ENCODE measurements at places on chromosomes 12 and 14.

DNA sequence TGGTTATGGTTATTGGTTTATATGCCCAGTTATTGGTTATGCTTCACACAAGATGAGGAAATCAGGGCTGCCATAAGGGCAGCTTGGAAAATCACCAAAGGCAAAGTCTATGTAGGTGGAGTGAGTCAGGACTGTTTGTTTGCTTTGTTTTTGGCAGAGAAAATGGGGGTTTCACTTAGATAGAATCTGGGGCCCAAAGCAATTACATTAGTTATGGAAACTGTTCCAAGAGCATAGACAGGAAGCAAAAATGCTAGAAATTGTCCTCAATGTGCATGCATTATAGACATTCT, 2.2 kb downstream of the VAMP1 start:
- DNase-seq = no peak

DNA sequence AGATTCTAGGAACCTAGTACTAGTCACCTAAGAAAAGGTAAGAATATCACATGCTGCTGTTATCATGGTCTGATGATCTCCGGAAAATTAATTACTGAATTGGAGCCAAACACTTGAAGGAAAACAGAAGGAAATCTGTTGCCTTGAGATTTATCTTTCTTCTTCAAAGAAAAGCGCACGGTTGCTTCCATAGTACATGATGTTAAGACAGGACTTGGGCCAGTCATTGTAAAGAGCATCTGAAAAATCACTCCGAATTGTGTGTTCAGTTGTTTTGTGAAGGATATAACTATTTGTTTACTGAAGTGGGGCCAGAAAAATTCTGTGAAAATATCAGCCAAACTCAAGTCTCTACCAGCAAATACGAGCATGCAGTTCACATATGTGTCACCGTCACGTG, 134.9 kb upstream of the FOXN3 start:
- DNase-seq = no peak

GRCh38 chr12:77723308-77723707, 107.4 kb upstream of the NAV3 start:
- DNase-seq = no peak

- DNase-seq = no peak
Measured at GRCh38 chr12:120928864-120929652, 24.9 kb upstream of the SPPL3 start.

DNA sequence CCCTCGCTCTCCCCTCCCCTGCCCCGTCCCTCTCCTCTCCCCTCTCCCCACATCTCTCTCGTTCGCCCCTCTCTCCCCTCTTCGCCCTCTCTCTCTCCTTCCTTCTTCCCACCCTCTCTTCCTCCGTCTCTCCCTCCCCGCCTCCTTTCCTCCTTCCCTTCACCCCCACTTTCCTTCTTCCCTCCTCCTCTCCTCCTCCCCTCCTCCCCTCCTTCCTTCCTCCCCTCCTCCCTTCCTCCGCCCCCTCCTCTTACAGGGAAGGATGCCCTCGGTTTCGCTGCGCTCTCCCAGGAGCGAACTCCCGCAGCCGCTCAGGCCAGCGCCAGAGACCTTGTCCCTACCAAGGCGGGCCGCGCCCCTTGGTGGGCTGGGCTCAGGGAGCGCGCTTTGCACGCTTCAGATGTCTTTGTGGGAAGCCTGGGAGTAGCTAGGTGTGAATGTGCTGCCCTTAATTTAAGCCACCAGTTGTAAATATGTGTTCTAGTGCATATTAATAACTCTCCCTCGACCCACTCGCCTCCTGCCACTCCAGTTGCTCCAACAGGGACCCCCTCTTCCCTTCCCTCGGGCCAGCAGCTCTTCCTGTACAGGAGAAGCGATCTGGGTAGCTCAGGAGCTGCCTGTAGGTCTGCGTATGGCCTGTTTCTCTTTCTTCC, 13.3 kb upstream of the MAP3K9 start:
- DNase-seq = no peak

DNA sequence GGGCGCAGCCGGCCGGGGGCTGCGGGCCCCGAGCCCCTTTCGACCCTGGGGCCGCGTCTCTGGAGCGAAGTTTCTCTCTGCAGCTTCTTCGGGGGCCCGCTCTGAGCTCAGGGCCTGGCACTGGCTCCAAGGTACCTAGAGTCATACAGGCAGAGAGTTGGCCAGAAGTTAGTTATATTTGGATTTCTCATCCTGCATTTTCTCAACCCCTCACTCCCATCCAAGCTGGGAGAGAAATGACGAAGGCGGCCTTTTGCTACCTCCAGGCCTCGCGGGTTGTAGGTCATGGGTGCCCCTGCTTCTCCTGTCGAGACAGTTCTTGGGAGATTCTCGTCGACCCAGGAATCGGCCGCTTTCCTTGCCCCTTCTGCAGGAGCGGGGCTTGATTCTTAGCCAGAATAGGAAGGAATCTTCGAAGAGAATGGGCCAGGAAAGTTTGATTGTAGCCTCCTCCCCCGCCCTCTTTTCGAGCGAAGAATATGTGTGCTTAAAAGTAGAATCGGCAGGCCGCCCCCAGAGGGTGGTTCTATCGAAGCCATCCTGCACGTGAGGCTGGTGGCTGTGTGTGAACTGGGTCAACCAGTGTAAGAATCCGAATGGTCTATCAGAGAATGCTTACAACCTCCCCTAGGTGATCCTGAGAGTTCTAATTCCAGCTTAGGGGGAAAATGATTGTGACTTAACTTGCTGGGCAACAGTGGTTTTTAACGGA, 785 bp downstream of the MLEC start:
- DNase-seq = no peak

- no peak for DNase-seq
Measured at GRCh38 chr12:131413471-131413870, 297.4 kb upstream of the SFSWAP start.

DNA sequence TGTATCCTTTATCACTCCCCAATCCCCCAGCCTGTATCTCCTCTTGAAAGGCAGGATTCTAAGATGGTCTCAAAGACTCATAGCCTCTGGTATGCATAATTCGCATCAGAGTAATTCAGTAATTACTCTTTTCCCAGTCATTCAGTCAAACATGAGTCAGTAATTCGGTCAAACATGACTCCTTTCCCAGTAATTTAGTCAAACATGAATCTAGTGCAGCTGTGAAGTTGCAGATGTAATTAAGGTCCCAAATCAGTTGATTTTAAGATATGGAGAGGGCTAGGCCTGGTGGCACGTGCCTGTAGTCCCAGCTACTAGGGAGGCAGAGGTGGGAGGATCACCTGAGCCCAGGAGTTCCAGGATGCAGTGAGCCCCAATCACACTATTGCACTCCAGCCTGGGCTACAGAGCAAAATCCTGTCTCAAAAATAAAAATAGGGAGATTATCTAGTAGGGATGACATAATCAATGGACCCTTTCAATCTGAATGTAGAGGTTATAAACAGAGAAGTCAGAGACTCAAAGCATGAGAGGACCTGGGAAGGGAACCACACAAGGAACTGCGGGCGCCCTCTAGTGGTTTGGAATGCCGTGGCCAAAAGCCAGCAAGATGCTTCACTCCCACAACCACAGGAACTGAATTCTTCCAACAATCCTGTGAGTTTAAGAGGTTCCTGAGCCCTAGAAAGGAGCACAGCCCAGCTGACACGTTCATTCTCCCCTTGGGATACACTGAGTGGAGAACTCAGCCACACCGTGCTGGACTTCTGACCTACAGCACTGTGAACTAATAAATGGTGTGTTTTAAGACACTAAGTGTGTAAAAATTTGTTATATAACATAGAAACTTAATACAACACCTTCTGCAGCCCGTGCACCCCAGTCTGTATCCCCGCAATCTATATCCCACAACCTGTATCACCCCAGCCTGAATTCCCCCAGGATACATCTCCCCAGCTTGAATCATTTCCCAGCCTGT, 14.3 kb upstream of the ARMH4 start:
- DNase-seq = peak; percentile 3

GRCh38 chr12:68411371-68411770, 79.2 kb upstream of the MDM1 start:
- DNase-seq = no peak

DNA sequence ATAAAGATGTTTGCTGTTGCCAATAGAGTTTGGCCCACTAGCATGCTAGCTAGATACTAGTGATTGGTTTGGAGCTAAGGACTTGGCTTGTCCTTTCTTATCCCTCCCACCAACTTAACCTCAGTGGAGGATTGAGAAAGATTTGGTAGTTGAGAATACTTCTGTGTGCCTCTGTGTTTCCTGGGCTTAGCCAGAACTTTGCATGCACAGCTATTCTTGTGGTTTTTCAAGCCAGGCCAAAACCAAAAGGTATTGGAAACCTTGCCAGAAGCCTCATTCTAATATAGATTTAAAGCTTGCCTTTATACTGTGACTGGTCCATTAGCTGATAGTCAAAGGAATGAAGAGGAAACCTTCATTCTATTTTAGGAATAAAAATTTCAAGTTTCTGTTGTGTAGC, 188.5 kb downstream of the CCDC91 start:
- no peak for DNase-seq

- no peak for DNase-seq
Measured at GRCh38 chr12:51907856-51908425, 637 bp downstream of the ACVRL1 start.

- no peak for DNase-seq
Measured at GRCh38 chr14:65506801-65507200, 94.3 kb downstream of the FUT8 start.

DNA sequence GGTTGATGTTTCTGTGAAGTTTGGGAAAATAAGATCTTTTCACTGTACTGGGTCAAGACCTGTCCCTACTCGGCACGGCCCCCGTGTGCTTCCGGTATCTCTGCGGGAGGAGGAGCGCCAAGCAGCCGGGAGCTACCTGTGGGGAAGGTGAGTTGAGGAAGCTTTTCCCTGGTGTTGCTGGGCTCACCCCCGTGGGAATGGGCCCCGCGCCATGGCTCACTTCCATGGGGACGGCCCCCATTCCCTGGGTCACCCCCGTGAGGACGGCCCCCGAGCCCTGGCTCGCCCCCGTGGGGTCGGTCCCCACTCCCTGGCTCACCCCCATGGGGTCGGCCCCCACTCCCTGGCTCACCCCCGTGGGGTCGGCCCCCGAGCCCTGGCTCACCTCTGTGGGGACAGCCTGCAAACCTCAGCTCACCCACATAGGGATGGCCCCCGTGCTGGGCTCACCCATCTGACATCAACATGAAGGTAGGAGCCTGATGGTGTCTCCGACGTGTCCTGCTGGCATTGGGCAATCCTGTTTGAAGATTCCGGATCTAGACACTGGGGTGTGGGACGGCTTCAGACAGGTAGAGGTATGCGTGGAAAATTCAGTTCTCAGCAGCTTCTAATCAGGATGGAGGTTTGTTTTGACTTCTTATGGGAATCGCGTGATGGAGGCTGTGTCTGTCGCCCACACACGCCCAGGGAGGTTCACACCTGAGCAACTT, 9.1 kb downstream of the LRCOL1 start:
- DNase-seq = no peak

DNA sequence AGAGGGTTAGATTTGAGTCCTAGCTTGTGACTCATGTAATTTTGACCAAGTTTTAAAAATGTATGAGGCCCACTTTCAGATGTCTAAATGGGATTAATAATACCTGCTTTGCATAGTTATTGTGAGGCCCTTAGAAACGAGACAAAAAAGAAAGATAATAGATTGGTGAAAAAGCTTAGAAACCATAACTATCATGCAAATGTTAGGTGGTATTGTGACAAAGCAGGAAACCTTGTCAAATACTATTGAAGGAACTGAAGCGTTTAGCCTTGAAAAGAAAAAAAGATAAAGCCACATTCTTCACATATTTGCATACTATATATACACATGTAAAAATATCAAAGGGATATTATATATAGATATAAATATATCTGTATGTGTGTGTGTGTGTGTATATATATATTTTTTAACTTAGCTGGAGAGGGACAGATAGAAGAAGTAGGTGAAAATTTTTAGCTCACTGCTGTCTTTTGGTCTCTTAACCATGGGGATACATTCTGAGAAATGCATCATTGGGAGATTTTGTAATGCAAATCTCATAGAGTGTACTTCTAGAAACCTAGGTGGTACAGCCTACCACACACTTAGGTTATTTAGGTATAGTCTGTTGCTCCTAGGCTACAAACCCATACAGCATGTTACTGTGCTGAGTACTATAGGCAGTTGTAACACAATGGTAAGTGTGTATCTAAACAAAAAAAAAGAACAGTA, 270.3 kb downstream of the CCDC91 start:
- no peak for DNase-seq

DNA sequence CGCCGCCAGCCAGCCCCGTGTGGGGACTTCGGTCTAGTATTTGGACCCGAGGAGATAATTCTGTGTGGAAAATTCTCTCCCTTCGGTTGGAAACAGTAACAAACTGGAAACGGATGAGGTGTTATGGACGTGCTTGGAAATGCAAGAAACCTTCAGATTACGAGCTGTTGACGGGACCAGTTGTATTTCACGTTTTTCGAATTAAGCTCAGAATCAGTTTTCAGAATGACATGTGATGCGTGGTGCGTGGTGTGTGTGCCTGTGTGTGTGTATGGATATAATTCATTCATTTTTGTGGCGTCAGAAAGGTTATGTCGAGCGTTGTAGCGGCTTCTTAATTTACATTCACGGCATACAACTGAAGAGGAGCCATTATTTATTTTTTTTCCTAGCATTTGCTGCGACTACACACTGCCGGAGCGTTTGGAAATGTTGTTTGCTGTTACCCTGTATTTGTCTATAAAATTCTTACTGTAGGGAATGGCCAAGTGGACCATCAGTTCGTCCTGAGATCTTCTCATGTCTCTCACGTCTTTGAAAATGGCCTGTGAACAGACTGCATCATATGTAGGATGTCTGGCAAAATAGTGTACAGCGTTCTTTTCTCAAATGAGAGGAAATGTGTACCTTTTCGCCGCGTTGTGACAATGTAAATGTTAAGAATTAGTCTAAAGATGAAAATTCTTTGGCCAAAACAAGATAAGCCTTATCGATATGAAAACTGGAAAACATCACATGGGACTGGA, 1.3 kb downstream of the TRAF3 start:
- DNase-seq = no peak

GRCh38 chr14:77120771-77121743, 20.5 kb downstream of the ZDHHC22 start:
- DNase-seq = no peak

- no peak for DNase-seq
Measured at GRCh38 chr14:101124815-101125214, 221.3 kb upstream of the RTL1 start.

DNA sequence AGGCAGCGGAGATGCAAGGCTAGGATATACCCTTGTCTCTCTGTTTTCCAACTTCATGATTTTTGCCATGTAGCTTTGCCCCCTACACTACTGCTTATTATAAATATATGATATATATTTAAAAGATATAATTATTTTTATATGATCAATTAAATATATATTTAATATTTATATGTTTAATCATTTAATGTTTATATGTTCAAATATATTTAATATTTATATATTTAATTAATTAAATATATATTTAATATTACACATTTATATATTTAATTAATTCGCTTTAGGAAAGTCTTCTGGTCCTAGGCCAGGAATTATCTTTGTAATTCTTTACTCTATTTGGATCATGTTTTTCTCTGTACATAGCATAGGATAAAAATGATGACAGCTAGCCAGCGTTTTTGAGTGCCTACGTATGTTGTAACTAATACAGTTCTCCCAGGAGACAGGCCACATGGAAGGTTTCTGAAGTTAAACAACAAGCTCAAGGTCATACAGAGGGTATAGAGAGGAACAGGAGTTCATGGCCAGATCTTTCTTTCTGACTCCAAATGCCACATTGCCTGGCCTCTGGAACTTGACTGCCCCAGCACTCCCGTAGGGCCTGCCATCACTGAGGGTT, 192.5 kb downstream of the KCNA5 start:
- DNase-seq = no peak

Data from GOT3 (cell line).